NCI-H446 treated with DMSO at 0.1 percent for 48 hours (cell line): ENCODE measurements at places on chromosomes 13 and 19.

GRCh38 chr13:38496917-38497316 is 147.3 kb downstream of the UFM1 start:
- DNase-seq = peak; percentile 33

DNA sequence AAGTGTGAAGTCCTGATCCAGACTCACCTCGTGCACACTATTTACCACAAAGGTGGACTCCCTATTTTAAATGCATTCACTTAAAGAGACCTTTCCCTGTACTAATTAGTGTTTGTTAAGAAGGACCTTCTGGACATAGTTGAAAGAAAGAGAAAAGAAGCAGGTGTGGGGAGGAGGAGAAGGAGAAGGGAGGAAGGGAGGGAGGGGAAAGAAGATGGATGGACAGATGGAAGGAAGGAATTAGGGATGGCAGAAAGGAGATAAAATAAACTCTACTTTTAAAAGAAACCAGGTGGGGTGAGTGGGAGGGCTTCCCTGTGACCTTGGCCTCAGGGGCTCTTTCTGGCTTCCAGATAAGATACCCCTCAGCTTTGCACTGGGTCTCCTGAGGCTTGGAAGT is 21.4 kb downstream of the ZNF175 start:
- no peak for DNase-seq

GRCh38 chr13:45544520-45544919 is 71.0 kb downstream of the ERICH6B start:
- no peak for DNase-seq

GRCh38 chr19:13554506-13555240 is 48.4 kb upstream of the CACNA1A start:
- no peak for DNase-seq

DNA sequence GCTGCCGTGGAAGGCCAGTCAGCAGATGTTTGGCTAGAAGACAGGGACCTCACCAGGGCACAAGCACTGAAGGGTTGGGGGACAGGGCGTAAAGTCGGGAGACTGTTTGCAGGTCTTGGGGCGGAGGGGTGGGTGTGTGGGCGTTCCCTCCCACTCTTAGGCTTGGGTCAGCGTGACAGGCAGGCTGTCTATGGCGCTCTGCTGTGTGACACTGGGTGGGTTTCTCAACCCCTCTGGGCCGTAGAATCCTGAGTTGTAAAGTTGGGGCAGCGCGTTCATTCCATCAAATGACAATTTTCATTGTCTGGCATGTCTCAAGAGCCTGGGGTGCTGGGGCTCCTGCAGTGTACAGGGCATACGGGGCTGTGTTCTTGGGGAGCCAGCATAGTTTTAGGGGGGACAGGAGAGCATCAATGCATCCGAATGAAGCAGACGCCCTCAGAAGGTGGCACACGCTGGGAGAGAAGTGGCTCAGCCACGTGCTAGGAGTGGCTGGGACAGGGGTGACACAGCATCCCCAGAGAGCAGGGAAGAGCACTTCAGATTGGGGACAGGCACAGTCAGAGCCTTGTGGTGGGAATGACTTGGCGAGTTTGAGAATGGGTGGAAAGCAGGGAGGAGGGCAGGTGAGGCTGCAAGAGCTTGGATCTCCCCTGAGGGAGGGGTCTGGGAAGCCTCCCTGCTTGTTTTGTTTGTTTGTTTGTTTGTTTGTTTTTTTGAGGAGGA is 4.4 kb downstream of the CRTC1 start:
- no peak for DNase-seq

DNA sequence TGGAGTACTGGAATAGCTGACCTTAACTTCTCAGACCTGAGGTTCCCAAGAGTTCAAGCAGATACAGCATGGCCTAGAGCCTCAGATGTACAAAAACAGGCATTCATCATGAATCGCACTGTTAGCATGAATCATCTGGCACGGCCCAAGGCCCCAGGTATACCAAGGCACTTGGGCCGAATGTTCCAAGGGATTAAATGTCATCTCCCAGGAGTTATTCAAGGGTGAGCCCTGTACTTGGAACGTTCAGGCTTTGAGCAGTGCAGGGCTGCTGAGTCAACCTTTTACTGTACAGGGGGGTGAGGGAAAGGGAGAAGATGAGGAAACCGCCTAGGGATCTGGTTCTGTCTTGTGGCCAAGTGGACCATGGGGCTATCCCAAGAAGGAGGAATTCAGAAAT is 6.3 kb downstream of the KLK3 start:
- DNase-seq = no peak

DNA sequence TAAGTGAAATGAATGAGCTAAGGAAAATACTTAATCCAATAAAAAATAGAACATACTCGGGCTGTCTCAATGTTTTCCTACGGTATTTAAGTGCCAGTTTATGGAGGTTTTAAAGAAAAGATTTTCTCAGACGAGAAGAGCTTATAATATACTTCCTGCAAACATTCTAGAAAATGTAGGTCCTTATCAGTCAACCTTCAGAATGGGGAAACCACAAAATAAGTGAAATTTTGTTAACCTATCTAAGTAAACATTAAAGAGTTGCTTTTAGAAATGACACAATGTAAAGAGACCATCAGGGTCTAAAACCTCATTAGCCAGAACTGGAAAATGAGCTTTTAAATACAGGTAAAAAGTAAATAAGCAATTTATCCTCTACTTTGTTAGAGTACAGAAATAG is 12.1 kb downstream of the MIR17HG start:
- no peak for DNase-seq

DNA sequence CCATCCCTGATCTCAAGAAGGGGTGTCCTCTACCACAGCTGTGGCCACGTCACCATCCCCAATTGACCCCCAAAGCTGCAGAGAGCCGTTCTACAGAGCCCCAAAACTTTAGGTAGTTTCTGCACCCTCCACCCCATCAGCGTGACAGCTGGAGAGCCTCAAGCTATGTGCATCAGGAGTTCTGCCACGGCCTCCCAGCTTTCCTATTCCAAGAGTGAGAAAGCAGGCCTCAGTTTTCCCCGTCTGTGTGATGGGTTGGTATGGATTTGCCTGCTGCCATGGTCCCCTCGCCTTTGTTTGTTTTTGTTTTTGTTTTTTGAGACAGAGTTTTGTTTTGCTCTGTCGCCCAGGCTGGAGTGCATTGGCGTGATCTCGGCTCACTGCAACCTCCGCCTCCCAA is 1.5 kb downstream of the BCL3 start:
- DNase-seq = no peak

DNA sequence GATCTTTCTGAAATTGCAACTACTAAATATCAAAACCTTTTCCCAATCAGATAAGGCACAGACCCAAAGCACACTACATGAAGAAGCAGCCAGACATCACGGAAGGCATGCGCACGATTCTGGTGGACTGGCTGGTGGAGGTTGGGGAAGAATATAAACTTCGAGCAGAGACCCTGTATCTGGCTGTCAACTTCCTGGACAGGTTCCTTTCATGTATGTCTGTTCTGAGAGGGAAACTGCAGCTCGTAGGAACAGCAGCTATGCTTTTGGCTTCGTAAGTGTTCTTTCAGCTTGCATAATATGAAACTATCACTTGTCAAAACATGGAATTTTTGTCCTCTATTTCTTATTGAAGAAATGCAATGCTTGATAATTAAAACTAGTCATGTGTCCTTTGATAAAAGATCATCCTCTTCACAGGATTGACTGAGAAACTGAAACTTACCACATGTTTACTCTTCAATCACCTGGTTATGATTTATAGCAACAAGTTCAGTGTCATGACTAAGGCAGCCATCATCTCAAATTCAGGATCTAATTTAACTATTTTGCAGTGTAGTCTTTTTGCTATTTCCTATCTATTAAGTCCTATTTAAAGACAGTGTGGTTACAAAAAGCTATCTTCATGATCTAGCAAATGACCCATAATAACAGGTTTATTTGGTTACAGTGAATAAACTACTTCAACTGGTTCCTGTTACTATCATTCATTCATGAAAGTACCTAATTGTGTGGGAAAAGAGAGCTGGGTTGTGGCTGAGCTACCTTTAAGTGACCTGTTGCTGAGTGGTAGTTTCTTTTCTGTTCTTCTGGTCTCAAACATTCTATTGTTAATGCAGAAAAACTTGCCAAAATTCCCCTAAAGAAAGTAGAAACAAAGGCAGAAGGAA is 6.5 kb downstream of the CCNA1 start:
- DNase-seq = no peak

DNA sequence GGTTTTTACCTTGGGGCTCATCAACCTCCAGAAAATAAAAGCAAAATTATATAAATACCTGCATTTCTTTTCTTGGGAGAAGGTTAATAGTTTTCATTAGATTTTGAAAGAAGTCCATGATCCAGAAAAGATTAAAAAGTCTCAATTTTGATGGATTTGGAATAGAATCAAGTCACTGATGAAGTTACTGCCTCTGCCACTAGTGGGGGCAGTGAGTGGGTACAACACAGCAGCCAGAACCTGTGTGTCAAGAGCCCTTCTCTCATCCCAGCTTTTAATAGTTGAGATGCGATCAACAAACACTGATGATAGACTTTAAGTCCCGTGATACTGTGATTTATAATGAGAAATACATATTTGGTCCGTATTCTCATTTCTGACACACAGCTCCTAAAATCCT is 686.7 kb downstream of the DIAPH3 start:
- DNase-seq = no peak

GRCh38 chr13:67964986-67965385 is 734.9 kb upstream of the PCDH9 start:
- no peak for DNase-seq

- no peak for DNase-seq
Observed at GRCh38 chr13:85896516-85897450, 97.6 kb upstream of the SLITRK6 start.

DNA sequence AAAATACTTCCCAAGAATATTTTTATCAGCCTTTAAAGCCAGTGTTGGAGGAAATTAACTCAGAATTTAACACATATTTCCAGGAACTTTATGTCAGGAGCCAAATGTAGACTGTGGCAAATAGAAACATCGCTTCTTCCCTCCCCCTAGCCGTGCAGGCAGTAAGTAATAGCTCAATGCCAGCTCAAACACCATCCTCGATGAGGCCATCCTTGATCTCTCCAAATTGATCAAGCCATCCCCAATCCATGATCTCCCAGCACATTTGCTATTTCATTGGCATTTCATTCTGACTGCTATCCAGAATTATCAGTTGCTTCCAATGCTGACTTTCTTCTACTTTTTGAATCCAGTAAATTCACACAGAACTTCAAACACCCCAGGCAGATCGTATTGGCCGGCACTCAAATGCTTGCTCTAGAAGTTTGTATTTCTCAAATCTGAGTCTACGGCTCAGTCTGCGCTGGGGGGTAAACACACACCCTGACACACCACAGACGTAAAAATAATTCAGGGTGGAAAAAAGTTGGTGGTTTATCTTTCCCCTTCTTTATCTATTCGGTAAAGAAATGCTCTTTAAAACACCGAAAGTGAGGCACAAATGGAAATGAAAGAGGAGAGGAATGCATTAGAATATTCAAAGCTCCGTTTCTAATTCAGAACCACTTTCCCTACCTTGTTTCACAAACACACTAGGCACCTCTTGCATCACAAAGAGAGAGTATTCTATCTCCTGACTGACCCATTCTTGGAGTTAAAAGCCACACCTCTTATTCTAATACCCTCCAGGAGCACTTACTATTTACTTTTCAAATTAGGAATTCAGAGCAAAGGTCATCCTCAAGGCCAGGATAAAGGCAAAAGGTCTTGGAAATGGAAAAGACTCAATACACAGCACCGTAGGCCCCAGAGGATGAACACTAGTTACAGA is 991 bp downstream of the OBI1 start:
- DNase-seq = no peak

DNA sequence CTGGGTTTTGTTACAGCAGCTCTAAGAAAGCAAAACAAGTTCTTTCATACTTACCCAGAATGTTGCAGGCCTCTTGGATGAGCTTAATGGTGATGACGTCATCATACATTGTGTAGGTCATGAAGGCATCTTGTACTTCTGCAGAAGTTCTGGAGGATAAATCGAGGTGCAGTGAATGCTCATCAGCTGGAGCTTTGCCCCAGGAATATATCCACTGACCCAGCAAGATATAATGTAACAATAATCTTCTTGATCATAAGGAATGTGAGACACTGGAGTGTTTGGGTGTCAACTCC is 63.0 kb downstream of the C13orf42 start:
- no peak for DNase-seq

DNA sequence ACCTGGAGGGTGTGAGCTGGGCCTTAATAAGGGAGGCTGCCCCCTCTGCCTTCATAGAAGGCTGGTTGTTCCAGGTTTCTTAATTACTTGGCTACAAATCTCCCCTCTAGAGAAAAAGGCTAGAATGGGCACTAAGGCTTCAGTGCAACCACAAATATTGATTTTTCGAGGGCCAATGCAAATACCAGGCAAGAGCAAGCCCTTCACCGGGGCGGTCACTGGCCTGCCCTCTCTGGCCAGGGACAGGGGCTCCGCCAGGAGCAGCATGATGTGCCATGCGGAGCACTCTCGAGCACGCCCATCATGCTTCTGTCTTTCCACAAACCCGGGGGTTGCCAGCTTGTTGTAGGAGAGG is 127.8 kb upstream of the SPACA7 start:
- DNase-seq = no peak

DNA sequence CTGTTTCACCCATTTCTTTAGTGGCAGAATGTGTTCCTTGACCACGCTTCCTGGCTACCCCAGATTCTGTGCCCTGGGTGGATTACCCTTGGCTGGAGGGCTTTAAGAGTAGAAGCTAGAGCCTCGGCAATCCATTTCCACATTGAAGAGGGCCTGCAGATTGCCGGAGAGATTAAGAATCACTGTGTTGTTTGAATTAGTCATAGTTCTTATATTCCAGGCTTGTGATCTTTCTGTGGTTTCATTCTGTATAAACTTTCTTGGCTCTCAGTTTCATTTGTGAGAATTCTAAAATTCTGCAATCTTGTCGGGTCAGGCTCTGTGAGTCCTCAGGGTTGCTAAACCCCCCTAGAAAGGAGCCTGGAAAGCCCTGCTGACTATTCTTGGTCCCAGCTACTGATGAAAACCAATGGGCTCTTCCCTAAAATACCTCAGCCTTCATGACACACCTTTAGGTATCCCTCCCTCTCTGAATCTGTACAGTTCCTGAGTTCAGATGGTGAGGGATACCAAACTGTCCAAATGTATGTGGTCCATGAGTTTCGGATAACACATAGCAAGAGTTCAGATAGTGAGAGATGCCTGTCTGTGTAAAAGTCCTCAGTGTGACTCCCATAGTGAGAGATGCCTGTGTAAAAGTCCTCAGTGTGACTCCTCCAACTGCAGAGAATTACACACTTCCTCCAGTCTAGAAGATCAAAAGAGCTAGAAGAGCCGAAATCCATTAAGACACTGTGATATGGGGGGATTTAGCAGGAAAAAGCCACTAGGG is 4.3 kb downstream of the PHF11 start:
- no peak for DNase-seq
